CD4-positive, alpha-beta T cell treated with Interleukin-10 for 1 hour (primary cell): ENCODE measurements at places on chromosomes 11 and 22.
A peak's percentile ranks its signal among the peaks of the same experiment; 100 is the strongest.

DNA sequence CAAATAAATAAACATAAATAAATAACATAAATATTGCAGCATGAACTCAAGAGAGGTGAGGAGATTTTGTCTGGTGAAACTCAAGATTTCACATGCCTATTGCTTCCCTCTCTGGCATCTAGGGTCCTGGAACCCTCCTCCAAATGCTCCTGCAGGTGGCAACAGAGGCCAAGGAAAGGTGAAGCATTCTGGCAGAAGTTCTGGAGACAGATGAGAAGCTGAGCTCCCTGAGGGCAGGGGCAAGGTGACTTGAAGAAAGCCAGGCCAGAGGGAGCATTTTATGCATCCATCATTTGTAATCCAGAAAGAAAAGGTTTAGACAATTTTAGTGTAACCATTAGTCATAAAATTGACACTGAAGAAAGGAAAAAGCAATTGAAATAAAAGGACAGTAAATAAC, 64.9 kb downstream of the ENDOD1 start:
- peak; percentile 78 for DNase-seq

GRCh38 chr11:73862986-73863385, 13.7 kb downstream of the COA4 start:
- DNase-seq = no peak

GRCh38 chr22:27876684-27877083, 42.4 kb downstream of the PITPNB start:
- no peak for DNase-seq

GRCh38 chr11:112321501-112322172, 61.0 kb upstream of the PLET1 start:
- no peak for DNase-seq

DNA sequence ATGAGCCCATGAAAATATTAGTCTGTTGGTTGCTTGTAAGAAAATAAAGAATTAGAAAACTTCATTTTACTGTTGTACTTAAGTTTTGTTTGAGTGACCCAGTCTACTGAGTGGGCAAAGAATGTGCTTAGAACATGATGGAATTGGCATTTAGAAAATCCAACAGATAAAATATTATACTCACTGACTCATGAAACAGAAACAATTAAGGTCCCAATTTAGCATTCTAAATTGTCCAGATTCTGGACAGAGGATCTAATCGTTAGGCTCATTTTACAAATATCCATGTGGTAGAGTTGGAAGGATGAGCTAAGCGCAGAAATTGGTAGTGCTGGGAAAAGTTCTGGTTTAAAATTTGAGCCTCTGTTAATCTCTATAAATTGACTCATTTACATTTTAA, 45.4 kb downstream of the METTL15 start:
- no peak for DNase-seq

DNA sequence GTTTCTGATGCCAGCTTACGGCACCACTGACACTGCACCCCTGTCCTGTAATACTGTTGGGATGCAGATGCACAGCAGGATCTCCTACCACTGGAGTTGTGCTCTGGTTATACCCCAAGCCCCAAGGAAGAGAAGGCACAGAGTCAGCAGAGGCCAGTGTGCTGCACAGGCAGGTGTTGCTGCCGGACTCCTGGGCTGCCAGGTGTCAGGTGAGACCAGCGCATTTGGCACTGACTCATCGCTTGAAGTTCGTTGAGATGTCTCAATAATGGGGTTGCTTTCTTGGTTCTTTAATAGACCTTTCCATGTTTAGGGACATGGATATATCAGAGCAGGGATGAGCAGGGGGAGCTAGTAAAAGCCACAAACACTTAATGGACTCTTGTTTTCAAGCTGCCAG, 75.7 kb upstream of the TTC12 start:
- no peak for DNase-seq

DNA sequence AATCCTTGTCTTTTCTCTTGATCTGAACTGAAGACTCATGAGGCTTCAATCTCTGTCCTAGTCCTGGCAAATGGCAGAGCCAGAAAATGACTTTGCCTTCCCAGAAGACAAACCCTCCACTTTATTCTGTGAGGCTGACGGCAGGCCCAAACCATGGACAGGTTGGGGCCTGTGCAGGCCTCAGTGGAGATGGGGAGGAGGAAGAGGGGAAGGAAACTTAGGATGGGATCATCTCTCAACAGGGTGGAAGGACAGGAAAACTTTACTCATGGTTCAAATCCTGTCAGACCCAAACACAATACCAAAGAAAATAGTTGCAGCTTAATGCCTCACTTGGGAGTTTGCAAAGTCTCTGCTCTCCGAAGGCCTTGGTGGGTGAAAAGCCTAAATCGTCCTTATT, 9.8 kb downstream of the RPL27A start:
- DNase-seq = no peak

- no peak for DNase-seq
Observed at GRCh38 chr11:57407941-57408475, 17.6 kb upstream of the PRG2 start.

DNA sequence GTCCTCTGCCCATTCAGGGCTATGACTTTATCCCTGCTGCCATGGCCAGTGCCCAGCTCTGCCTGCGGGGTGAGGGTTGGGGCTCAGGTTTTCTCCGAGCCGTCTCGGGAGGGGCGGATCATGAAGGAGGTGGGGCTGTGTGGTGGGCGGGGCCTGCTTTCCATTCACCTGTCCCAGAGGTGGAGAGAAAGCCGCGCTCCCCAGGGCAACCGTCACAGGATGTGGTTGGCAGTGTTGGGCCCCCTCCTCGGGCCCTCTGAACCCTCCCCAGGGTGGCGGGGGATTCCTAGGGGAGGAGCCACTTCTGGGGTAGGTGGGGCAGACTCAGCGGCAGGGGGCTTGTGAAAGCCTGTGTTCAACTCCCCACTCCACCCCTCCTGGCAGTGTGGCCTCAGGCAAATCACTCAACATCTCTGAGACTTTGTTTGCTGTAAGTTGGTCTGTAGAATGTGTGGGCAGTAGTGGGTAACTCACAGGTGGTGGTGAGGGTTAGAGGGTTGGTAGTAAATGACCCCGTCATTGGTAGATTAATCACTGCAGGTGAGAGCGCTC, 50.3 kb downstream of the CD6 start:
- DNase-seq = peak; percentile 95

GRCh38 chr22:33405194-33405593, 347.0 kb upstream of the SYN3 start:
- no peak for DNase-seq

DNA sequence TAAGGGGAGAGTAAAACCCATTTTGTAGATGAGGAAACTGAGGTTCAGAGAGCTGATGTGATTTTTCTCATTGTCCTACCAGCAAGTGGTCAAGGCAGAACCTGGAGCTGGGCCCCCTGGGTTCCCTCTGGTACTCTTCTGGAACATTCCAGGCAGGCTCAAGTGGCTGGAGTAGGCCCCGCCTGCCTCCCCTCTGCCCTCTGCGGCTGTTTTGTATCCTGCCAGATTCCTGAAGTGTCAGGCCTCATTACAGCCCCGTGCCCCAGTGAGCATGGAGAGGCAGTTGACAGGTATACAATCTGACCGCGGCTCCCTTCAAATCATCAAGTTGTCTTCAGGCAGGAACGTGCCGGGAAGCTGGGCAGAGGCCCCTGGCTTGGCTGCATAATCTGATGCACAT, 94.6 kb upstream of the CD82 start:
- DNase-seq = no peak

DNA sequence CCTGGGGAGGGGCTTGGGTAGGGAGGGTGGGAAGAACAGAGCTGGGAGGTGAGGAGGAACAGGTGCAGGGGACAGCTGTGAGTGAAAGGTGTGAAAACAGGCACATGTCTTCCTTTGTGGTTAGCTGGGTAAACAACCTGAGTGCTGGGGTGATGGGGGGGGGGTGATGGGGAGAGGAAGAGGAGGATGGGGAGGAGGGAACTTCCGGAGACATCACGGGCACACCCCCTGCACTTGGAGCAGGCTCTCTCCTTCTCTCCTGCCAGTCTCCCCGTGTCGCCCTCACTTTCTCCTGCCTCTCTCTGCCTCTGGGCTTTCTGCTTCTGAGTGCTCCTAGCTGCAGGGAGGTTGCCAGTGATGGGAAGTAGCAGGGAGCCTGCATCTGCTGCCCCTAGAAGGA, 8.8 kb downstream of the CXCR5 start:
- DNase-seq = peak; percentile 79

- DNase-seq = no peak
Observed at GRCh38 chr11:43555186-43555585, 125.4 kb upstream of the HSD17B12 start.

DNA sequence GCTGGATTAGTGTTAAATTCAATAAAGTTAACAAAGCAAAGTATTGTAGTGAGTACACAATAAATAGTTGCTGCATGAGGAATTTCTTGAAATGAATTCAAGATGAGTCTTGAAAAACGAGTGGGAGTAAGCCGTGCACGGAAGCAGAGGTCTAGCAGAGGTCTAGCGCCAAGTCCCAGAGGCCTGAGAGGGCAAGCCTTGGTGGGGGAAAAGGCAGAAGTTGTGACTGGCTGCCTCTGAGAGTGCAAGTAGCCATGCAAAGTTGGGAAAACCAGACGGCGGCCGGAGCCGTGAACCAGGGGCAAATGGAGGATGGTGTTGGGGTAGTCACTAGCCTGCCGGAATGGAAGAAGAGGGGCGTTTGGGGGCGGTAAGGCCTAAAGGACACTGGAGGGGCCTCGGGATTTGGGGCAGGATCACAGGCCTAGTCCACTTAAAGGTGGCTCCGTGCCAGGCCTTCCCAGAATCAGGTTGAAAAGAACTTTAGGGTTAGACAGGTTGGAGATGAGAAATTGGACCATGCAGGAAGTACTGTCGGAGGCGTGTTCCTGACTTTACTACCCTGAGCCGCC, 379 bp upstream of the SLC3A2 start:
- no peak for DNase-seq

- DNase-seq = no peak
Observed at GRCh38 chr11:118194835-118195627, 18.6 kb upstream of the SCN2B start.

GRCh38 chr11:125284245-125284850, 119.8 kb downstream of the PKNOX2 start:
- no peak for DNase-seq

GRCh38 chr11:65352783-65353182, 1.8 kb upstream of the TIGD3 start:
- no peak for DNase-seq

DNA sequence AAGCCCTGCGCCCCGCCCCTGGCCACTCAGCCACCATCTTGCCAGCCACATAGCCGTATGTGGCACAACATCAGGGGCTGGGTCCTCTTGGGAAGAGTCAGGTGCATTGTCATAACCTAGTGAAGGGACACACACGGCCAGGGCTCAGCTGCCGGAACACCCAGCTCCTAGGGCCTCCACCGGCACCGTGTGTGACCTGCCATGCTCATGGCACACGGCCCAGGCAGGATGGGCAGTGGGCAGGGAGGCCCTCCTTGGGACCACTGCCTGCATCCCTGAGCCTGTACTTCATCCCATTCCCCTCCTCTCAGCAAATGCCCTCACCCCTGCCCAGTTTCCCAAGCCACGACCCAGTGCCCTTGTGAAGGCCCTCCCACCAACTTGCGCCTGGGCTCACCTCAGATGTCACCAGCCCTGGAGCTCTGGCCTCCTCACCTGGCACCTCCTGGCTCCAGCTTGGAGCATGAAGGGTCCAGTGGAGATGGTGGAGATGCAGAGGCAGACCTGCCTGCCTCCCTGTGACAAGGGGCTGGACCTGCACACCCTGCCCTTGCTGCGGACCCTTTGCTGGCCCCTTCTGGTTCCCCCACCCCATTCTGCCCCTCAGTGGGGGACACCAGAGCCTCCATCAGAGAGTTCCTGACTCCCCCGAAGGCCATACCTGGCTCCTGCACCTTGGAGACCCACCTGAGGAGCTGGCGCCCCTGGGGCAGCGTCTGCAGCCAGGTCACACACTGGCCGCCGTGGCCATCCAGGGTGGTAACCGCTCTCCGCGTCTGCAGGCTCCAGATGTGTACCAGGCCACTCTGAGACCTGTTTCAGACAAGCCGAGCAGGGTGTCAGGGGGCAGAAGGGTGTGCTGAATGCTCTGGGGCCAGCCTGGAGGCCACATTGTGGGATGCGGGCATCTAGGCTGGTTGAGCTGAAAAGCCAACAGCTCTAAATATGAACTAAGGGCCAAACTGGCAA, 34.5 kb downstream of the GNB1L start:
- no peak for DNase-seq

DNA sequence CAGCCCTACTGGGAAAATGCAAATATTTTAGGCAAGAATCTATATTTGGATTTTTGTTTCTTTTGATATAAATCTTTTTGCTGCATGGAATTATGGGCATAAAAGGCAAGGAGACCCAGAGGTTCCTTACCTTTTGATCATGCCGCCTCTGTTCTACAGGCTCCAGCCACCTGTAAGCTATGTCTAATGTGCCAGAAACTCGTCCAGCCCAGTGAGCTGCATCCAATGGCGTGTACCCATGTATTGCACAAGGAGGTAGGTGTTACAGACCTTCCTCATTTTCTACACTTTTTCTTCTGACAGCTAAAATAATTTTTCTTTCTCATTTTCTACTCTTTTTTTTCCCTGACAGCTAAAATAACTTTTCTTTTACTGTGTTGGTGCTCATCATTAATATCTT, 8.2 kb upstream of the BACE1-AS start:
- no peak for DNase-seq

DNA sequence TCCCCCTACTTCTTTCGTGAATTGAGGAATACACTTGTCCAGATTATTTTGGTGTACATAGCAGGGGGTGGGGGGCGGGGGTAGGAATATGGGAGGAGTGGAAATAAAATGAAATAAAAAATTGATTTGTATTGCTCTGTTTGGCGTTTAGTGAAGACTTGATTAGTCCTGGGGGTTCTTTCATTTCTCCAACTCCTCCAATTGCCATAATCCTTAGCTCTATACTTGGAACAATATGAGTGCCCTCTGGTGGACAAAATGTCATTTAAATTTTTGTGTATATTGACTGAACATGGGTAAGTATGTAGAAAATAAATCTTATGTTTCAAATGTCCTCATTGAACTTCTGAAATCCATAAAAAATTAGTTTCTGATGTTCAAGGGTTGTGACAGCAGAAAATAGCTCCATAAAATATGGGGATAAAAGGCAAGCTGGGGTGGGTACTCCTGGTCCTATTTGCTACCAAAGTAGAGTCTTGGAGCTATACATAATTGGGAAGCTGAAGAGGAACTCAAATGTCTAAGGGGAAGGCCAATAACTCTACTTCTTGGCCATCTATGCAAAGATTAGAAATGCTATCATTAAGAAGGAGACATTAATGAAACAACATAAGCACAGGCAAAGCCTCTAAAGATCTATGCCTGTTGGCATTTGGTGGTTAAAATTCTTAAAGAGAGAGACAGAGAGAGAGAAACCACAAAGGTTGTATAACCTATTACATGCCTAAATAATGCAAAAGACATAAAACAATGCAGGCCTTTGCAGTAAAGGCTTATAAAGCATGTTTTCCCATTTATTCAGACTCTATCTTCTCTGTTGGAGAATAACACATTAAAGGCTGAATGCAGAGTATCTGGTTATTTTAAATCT, 421.6 kb downstream of the METTL15 start:
- DNase-seq = no peak

DNA sequence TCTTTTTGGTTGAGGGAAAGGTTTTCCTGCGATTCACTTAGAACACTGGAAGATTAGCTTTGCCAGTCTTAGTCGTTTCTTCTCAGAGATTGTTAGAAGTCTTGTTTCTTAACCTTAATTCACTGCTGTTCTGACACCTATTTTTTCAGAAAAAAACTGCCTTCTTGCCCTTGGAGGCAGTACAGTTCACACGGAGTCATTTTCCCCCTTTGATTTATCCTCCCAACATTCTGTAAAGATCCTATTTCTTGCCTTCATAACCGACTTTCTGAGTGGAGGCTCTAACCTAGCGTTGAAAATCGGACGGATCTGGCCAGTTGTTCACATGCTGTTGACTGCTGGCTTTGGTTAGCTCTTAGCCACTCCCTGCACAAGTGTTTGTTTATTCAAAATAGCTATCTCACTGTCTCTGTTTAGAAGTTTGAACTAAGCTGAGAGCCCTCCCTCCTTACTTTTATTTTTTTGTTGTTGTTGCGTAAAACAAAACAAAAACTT, 737 bp downstream of the BCL2L13 start:
- DNase-seq = peak; percentile 44
